ENCODE measurements at places on chromosomes 12 and 14. TPM values are rescaled to one million over a fixed set of nuclear protein-coding genes. Genes with fewer than 3 reads are reported as not detected.
A peak's percentile ranks its signal among the peaks of the same experiment; 100 is the strongest.

- no peak for DNase-seq
These were observed 94.4 kb downstream of the KCNK10 start for GRCh38 chr14:88228522-88229236.

DNA sequence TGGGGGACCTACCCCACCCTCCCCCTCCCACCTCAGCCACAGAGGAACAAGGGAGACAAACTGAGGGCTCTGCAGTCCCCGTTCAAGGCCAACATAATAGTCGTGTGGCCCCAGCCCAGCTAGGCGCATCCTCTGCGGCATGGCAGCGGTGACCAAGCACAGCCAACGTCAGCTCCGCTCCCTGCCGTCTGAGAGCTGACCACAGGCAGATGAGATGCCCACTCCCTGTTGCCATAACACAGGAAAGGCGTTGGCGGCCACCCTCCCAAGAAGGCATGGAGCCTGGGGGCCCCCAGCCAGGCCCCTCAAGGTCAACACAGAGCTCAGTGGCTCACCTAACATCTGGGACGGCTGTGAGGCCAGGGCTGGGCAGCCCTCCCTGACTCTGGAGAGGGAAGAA, 32.6 kb upstream of the UBC start:
- no peak for DNase-seq

GRCh38 chr12:92365836-92366235, 220.2 kb upstream of the BTG1 start:
- DNase-seq: no peak

GRCh38 chr14:95660651-95661515, 25.3 kb upstream of the TCL1B start:
- DNase-seq: no peak

DNA sequence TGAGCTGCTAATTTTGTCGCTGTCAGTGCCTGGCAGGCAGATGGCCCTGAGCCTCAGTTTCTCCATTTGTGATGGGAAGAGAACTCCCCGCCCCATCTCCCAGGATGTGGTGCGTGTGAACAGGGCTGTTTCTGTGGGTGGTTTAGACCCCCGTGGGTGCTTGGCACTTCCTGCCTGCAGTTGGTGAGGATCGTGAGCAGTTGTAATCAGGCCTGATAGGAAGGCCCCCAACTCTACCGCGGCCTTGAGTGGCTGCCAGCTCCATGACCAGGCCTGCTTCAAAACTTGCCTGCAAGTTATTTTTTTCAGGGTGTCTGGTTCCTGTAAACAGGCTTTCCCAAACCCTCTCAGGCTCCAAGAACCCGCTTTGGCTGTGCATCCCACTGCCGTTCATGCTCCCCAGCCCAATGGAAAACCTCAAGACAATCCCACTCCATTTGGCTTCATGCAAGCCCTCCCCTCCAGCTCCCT, 138.4 kb downstream of the ZFP36L1 start:
- DNase-seq: no peak

DNA sequence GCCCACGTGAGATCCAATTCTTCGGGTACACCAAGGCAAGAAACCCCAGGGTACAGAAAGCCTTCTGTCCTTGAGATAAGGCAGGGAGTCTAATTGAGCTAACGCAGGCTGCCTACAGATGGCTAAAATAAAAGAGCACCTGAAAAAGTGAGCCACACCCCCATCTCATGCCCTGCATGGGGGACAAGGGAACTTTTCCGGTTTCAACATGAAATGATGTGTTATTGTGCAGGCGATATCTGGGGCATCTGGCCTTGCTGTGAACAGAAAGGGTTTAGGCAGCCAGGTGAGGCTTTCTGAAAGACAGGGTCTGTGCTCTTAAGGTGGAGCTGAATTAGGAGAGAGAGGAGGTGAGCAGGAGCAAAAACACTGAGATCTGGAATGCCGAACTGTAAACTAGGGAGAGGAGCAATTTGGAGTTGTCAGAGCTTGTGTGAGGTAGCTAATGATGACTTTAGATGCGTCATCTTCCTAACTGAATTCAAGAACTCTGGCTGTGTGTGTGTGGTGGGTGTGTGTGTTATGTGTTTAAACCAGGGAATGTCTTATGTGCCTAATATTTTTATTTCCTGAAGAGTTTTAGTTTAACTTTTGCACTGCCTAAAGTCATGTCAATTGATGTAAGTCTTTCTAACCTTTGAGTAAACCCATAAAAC, 20.1 kb upstream of the LDHB start:
- no peak for DNase-seq

The PLBD1 gene
- not detected for total RNA-seq

GRCh38 chr12:116354534-116354933, 77.0 kb upstream of the MED13L start:
- DNase-seq: no peak

- DNase-seq: peak; percentile 71
These were observed 6.0 kb downstream of the DMAC2L start for GRCh38 chr14:50318031-50318626.

GRCh38 chr12:78118036-78118435, 287.3 kb downstream of the NAV3 start:
- no peak for DNase-seq
